Stimulated activated CD4-positive, alpha-beta T cell treated with anti-CD3 and anti-CD28 coated beads, Interleukin-4, amount 100 ng/mL, for 48 hours (primary cell): ENCODE measurements at places on chromosomes 1 and 21.
A peak's percentile ranks its signal among the peaks of the same experiment; 100 is the strongest.

DNA sequence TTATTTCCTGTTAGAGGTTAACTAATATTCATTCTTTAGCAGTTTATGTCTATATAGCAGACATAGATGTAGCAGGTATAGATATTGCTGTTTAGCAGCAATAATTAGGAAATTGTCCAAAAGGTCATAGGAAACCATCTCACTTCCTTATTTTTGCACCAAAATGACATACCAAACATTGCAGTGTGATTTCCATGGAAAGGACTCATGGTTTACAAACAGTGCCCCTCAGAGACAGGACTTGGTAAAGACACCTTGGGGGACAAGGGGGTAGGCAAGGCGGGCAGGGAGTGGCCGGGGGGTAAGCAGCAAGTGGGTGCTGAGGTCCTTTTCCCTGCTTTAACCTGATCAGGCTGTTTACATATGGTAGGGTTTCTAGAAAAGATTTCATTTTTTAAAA lies 30.5 kb downstream of the BATF3 start:
- DNase-seq: no peak

GRCh38 chr1:6011161-6011945 lies 19.1 kb upstream of the NPHP4 start:
- DNase-seq: no peak

DNA sequence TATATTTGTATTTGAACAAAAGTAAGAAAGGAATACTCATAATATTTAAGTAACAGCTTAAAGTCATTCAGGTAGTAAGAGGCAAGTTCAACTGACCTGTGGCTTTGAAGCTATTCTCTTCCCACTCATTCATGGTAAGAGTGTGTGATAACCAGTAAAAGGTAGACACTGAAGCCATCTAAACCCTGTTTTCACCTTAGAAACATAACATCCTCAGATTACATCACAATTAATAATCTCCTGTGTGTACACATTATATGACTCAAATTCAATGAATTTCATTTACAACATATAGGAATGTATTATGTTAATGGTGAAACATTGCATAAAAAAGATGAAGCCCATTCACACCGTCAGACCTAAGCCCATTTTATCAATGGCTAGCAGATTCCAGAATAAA lies 364.8 kb upstream of the SNX7 start:
- no peak for DNase-seq

DNA sequence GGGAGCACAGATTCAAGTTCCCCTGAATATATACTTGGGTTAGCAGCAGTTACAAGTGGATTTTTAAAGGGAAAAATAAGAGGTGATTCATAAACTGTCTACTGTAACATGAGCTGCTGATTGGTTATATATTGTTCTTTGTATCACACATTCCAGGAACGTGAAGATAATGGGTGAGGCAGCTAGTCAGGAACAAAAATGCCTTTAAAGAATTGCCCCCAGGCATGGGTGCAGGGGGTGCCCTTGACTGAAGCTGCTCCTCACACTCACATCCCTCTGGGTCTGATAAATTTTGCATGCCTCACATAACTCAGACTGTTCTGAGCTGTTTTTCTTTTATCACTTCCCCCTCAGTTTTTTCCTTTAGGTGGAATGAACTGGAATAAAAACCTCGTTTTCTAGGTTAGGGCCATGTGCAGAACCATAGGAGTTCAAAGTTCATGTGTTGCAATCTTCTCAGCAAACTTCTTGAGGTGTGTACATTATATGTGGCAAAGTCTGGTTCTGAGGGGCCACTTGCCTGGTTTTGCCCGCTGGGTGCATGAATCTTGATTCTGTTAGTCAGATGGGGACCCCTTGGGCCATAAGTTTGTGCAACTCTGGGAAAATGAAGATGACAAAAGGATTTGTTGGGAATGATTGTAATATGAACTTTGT lies 21.1 kb downstream of the TBX19 start:
- no peak for DNase-seq

GRCh38 chr1:210301615-210302000 lies 27.1 kb upstream of the HHAT start:
- no peak for DNase-seq

DNA sequence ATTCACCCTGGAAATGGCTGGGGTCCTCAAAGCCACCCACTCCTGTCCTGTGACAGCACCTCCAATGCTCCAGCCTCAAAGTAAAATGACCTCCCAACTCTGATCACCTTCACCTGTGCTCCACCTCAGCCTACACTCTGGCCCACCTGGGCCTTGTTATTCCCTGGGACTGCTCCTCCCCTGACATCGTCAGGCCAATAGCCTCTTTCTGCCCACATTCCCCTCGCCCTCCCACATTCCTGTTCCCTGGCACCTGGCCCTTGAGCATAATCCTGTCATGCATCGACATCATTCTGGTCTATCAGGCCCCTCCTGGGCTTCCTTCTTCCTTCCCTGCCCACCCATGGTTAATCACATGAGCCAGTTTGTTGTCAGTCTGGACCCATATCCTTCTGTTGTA lies 13.2 kb upstream of the BCAR3 start:
- DNase-seq: no peak

- no peak for DNase-seq
Measured at GRCh38 chr21:14321042-14321441, 61.9 kb downstream of the HSPA13 start.

GRCh38 chr1:224500796-224501195 lies 66.2 kb upstream of the WDR26 start:
- no peak for DNase-seq

- DNase-seq: no peak
Measured at GRCh38 chr1:171940368-171940767, 99.1 kb downstream of the DNM3 start.

GRCh38 chr1:110059133-110059863 lies 11.2 kb downstream of the ALX3 start:
- DNase-seq: no peak

- DNase-seq: no peak
Measured at GRCh38 chr1:23964790-23965740, 5.4 kb downstream of the PNRC2 start.

- DNase-seq: no peak
Measured at GRCh38 chr1:5519366-5520135, 472.7 kb downstream of the NPHP4 start.

GRCh38 chr1:92833840-92834239 lies 2.0 kb downstream of the RPL5 start:
- DNase-seq: peak; percentile 4
